A549 treated with CORT108297 at 1 μM for 4 hours (cell line): ENCODE measurements at places on chromosomes 3 and 15. TPM values are rescaled to one million over a fixed set of nuclear protein-coding genes. Genes with fewer than 3 reads are reported as not detected.

Gene DLL4
- 0.57 to 0.75 TPM (median 0.65 TPM) in 5 replicates for total RNA-seq

Gene GOLGA6L4
- 0.73 to 1.8 TPM (median 0.90 TPM) in 5 replicates for total RNA-seq

Gene SNRPN
- total RNA-seq, result 97.1 to 106 TPM (median 103 TPM) in 5 replicates

Gene NR2E3
- 0.12 to 0.39 TPM (median 0.21 TPM) in 5 replicates for total RNA-seq

Gene FOXB1
- total RNA-seq, result not detected in 5 replicates

Gene SPSB4
- total RNA-seq, result 0.09 to 0.22 TPM (median 0.18 TPM) in 5 replicates
